ENCODE measurements at places on chromosomes 11 and 22. TPM values are rescaled to one million over a fixed set of nuclear protein-coding genes. Genes with fewer than 3 reads are reported as not detected.
A peak's percentile ranks its signal among the peaks of the same experiment; 100 is the strongest.

DNA sequence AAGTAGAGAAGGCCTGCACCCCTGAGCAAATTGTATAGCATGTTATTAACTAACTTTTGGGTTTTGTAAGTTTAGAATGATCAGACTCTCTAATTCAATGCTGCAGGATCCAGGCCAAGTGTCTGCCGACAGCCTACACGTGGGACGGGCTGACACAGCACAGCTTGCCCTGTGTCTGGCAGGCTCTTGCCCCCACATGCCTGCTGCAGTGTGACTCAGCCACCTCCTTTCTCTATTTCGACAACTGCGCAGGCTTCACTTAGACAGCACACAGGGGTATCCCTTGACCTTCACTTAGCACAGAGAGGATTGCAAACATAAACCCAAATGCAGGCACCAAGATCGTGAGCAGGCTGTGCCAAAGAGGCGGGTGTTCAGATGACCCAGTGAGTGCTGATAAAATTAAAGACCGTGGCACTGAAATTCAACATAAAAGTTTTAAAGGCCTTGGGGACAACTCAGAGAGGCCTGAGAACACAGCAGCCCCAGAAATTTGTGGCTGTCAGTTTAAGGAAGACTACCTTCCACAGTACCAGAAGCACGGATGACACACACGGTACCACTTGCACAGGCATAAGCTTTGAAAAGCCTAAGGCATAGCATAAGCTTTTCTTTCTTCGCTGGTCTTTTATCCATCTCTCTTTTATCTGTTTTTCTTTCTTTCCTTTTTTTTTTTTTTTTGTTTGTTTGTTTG is 37.8 kb downstream of the SCN3B start:
- DNase-seq, result peak; percentile 72

DNA sequence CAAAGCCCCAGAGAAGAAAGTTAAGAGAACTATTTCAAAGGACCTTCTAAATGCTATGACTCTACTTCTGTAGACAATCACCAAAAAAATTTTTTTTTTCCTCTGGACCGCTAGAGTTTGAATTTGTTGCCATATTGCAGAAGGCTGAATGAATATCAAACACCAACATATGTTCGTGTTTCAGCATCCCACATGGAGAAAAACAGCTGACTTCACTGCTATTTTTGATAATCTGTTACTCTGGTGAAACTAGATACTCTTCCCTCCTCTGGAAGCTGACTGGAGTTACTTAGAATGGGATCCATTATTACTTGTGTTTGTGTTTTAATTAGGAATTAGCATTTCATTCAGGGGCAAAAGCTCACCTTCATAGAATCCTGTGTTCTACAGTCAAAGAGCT is 447.0 kb downstream of the AASDHPPT start:
- no peak for DNase-seq

Gene KRTAP5-9
- not detected for total RNA-seq

Gene ACTN3
- not detected for total RNA-seq

Gene APLP2
- total RNA-seq, result 325 TPM

Gene HEPN1
- total RNA-seq, result not detected

DNA sequence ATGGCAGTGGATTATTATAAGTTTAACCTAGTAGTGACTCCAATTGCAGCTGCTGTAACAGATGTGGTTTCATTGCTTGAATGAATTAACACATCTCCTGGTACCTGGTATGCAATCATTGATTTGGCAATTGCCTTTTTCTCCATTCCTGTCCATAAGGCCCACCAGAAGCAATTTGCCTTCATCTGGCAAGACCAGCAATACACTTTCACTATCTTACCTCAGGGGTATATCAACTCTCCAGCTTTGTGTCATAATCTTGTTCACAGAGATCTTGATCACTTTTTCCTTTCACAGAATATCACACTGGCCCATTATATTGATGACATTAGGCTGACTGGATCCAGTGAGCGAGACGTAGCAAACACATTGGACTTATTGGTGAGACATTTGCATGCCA is 128.7 kb upstream of the ZC3H12C start:
- no peak for DNase-seq

Gene RIN1
- 1.5 TPM for total RNA-seq

All from heart left ventricle (tissue), 16 donors.